ENCODE measurements at places on chromosomes 16 and 17.

DNA sequence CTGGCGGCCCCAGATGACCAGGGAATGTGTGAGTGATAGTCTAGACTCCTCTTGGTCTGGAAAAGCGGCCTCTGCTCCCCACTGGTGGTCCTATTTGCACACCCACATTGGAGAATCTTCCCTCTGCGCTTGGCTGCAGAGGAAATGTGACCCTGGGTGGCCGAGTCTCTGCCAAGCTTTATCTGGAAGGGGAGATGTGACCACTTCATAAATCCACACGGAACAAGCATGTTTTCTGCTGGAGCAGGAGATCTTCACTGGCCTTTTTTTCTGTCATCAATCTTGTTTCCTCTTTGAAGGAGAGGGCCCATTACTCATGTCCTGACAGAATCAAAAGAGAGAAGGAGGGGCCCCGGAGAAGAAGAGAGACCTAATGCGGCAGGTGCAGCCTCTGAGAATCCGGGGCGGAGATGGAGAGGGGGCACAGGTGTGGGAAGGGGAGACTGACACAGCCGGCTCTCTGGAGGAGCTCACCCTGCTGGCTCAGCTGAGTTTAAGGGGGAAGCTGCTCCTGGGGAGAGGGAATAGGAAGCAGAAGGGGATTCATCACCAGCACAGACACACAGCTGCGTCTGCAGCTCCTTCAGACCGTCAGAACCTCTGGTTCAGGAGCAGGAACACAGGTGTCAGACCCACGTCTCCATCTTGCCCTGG lies 116.3 kb downstream of the SOX9 start:
- DNase-seq, result no peak

DNA sequence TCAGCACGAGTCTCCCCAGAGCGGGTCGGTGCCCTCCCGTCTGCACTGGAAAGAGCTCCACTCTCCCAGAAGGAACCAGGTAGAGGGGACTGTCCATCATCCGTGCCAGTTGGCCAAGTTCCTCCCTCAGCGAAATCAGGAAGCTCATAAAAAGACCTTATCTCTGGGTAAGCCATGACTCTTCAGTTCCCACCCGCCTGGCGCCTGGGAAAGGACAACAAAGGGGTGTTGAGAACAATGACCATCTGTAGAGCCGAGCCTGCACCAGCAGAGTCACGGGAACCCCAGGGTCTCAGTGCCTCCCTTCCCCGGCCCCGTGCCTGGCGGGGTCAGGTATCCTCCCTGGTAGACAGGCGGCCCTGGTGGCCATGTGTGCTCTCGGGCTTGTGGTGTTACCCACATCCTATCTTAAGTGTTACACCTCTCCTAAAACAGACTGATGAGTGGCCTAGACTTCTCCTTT lies 190.7 kb downstream of the AXIN2 start:
- DNase-seq, result peak; percentile 70

DNA sequence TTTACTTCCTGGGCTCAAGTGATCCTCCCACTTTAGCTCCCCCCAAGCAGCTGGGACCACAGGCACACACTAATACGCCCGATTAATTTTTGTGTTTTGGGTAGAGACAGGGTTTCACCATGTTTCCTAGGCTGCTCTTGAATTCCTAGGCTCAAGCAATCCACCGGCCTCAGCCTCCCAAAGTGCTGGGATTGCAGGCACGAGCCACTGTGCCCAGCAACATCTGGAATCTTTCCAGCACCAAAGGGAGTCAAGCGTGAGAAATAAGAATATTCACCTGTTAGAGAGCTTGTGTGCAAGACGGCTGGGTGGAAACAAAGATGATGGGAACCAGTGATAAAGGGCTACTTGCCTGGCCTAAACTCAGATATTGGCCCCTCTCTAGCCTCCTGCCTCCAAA lies 14.2 kb upstream of the ALOX12B start:
- DNase-seq, result no peak

GRCh38 chr17:82084373-82085030 lies 13.5 kb downstream of the FASN start:
- DNase-seq, result no peak

GRCh38 chr16:66428682-66429251 lies 1.7 kb downstream of the BEAN1 start:
- DNase-seq, result peak; percentile 52

DNA sequence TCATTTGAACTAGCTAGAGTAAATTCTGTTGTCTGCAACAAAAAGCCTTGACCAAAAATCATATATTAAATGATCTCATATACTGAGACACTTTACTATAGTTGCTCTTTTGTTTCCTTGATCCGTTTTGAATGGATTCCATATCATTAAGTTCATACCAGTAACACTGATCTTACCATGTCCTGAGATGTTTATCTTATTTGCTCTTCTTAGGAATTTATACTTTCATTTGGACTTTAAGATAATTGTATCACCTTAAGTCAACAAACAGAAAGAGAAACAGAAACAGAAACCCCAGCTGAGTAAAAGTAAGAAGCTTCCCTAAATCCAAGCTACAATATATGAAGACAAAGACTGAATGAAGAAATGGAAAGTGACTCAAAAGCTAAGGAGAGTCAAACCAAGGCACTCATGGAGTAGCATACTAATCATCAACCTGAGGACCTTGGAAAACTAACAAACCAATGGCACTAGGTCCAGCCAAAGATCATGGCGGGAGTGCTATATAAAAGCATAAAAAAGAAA lies 106.5 kb upstream of the COX10 start:
- no peak for DNase-seq

DNA sequence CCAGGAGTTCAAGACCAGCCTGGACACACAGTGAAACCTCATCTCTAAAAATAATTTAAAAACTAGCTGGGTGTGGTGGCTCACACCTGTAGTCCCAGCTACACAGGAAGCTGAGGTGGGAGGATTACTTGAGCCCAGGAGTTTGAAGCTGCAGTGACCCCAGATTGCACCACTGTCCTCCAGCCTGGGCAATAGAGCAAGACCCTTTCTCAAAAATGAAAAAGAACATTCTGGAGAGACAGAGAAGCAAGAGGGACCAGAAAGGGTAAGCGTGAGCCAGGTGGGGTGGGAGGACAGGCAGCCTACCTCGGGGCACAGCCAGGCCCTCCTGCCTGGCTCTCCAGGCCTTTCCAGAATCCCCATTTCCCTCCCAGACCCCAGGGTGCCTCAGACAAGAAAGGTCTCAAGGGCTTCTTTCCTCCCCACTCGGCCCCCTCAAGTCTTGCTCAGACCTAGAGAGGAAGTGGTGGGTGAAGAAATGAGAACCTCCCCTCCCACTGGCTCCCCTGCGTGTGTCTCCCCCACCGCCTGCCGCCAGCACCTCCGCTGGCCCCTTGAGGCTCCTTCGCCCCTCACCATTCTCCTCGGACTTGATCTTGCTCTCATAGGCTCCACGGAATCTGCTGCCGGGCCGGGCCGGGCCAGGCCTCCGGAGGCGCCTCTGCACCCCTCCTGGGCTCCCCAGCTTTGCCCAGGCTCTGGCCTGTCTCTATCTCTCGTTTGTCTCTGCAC lies 503 bp downstream of the C16orf54 start:
- DNase-seq, result no peak

DNA sequence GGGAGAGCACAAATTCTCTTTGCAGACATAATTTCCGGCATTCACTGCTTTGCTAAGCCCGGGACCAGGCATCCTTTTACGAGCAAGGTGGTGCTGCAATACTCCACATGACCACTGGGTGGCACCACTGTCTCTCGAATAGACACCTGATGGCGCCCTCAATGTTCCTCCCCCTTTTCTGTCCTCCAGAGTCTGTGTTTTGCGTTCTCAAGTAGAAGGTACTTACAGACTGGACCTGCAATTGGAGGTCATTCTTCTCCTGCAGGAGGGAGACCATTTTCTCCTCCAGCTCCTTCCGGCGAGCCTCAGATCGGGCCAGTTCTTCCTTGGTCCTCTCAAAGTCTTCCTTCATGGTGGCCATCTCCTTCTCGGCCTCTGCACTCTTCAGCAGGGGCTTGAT lies 45.2 kb downstream of the MYH13 start:
- no peak for DNase-seq

- DNase-seq, result no peak
Measured at GRCh38 chr17:3724378-3725077, 825 bp downstream of the HASPIN start.

GRCh38 chr17:78337244-78338109 lies 22.4 kb downstream of the SOCS3 start:
- no peak for DNase-seq

- DNase-seq, result no peak
Measured at GRCh38 chr17:34173241-34173640, 81.8 kb upstream of the CCL2 start.

DNA sequence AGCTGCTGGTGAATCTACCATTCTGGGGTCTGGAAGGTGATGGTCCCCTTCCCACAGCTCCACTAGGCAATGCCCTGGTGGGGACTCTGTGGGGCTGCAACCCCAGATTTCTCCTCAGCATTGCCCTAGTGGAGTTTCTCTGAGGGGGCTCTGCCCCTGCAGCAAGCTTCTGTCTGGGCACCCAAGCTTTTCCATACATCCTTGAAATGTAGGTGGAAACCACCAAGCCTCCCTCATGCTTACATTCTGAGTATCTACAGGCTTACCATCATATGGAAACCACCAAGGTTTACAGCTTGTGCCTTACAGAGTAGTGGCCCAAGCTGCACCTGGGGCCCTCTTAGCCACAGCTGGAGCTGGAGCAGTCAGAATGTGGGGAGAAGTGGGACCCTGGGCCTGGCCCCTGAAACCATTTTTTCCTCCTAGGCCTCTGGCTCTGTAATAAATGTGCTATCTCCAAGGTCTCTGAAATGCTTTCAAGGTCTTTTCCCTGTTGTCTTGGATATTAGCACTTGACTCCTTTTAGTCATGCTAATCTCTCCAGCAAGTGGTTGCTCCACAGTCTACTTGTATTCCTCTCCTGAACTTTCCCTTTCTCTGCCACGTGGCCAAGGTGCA lies 19.6 kb upstream of the DLX3 start:
- DNase-seq, result peak; percentile 58

GRCh38 chr17:58402047-58402446 lies 15.3 kb downstream of the RNF43 start:
- no peak for DNase-seq

- DNase-seq, result no peak
Measured at GRCh38 chr16:78288888-78289287, 189.4 kb downstream of the WWOX start.

DNA sequence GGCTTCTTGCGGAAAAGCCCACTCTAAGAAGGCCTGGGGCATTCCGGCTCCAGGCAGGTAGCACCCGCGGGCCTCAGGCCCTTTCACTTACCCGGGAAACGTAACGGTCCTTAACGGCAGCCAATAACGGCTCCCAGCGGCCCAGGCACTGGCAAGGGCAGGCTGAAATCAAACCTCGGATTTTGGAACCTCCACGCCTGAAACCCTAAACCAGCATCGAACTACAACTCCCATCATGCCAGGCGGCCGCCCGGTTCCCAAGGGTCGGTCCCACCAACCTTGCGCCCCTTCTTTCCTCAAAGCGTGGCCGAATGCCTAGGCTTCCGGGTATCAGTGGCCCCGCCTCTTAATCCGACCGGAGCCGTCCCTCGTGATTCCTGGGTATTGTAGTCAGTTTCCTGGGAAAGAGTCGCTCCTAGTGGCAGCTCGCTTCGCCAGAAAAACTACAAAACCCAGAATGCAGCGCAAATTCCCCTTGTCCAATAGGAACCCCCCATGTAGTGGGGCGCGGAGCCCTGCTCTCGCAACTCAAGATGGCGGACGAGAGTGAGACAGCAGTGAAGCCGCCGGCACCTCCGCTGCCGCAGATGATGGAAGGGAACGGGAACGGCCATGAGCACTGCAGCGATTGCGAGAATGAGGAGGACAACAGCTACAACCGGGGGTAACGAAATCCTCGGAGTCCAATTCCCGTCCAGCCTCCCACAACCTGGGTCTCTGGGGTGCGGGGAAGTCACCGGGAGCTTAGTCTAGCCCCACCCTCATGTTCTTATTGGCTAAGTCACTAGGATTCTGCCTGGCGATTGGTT lies at the start of gene NMT1:
Gene NMT1, plus strand, starts transcription at position 521 of the 809 bp plus-strand sequence. Its CDS starts 13 bp downstream, at position 534.
- peak; percentile 100 for DNase-seq

GRCh38 chr16:84156342-84156784 lies 11.3 kb downstream of the DNAAF1 start:
- DNase-seq, result no peak

DNA sequence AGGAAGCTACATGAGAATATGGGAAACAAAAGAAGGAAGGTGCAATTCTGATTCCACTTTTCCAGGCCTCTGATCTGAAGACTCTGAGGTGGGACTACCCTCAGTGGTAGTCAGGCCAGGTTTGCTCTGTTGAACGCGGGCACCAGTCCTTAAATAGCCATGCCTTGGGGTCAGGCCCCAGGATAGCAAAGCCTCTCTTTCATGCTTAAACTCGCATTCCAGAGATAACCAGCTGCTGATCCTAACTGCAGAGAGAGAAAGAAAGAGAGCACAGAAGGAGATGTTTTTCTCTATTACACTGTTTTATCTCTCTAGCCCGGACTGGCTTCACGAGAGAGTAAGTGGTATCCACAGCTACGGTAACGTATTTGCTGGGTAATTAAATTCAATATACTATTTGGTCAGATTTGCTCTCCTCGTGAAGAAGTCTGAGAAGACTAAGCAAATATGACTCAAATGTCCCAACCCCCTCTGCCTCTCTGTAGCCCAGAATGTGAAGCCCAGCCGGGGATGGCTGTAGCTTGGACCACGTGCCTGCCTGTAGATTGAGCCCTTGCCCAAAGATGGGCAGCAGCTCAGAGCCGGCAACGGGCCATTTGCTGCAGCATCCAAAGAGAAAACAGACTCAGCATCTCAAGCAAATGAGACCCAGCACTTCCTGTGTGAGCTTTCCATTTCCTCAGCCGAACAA lies 122.2 kb downstream of the SMG6 start:
- no peak for DNase-seq

DNA sequence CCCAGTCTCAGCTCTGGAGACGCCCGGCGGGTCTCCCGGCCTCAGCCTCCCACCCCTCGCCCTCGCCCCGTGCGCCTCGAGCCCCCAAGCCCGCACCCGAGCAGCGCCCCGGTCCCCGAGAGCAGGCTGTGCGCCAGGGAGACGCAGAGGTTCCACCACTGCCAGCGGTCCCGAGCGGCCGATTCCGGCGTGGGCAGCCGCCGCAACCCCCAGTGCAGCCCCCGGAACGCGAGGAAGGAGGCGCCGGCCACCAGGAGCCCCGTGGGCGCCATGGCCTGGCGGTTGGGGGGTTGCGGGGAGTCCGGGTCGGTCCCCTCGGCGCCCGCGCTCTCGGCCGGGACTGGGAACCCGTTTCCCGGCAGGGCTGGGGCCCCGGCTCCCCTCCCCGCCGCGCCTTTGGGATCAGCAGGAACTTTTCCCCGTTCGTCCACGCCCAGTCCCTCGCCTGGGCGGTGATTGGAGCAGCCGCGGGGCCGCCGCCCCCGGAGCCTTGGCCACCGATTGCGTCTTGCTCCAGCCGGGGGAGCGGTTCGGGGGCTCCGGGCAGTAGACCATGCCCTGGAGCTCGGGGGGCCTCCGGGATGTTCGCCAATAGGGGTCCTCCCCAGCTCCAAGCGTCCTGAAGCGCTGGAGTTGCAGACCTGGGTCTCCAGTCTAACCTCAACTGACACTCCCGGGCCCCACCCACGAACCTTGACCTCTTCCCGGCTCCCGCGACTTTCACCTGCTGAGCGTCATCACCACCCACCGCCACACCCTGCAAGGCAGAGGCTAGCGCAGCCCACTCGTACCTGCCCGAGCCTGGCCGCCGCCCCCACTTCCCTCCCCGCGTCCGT lies at the start of gene TLCD2:
Gene TLCD2, minus strand, starts transcription at position 407 of the 836 bp plus-strand sequence. Its CDS starts 135 bp downstream, at position 272.
- peak; percentile 89 for DNase-seq
